ENCODE measurements at places on chromosomes 6 and 20.

GRCh38 chr6:6643398-6643797 lies 54.9 kb downstream of the LY86 start:
- no peak for DNase-seq

- DNase-seq = no peak
These were observed 7.3 kb upstream of the GPR63 start for GRCh38 chr6:96844530-96844929.

DNA sequence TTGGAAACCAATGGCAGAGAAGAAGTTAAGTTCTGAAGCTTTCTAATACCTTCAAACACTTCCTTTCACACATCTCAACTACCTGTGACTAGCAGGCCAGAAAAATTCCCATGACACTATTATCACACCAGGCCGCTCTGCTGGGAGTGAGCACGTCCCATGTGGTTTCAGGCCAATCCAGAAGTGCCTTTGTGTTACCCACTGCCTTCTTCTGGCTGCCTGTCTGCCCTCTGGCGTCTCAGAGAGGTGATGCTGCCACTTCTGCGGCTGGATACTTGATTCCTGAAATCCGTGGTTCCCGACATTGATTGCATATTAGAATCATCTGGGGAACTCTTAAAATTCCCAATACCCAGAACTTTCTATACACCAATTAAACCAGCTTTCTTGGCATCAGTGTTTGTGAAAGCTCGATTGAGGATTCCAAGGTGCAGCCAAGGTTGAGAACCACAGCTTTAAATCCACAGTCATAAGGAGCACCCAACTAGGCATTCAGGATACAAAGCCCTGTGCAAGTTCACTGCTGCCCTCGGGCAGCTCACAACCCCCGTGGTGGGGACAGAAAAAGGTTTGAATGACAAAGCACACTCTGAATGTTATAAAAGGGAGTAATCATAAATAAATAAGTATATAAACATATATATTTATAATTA lies 65.6 kb downstream of the STMND1 start:
- DNase-seq = peak; percentile 61

DNA sequence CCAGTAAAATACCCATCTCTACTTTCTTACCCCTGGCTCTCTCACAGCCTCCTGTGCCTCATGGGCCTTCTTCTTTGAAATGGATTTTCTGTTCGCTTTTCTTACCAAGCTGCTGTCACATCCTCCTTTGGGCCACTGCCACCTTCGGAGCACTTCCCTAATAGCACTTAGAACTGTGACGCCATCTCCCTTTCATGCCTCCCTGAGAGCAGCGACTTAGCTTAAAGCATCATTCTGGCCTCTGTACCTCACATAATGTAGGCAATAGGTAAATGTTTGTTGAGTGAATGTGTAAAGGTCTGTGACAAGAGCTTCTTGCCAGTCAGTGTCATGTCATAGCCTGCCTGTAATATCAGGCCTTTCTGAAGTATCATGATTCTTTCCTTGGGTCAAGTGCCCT lies 78.8 kb downstream of the ADGRG6 start:
- DNase-seq = no peak

GRCh38 chr6:143596866-143597265 lies 80.9 kb upstream of the PHACTR2 start:
- no peak for DNase-seq

DNA sequence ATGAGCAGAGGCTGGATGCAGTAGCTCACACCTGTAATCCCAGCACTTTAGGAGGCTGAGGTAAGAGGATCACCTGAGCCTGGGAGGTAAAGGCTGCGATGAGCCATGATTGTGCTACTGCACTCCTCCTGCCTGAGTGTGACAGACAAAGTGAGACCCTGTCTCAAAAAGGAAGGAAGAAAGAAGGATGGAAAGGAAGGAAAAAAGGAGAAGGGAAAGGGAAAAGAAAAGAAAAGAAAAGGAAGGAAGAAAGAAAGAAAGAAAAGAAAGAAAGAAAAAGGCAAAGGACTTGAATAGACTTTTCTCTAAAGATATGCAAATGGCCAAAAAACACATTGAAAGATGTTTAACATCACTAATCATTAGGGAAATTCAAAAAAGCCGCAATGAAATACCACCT lies 215.3 kb upstream of the MYLIP start:
- no peak for DNase-seq

Data from mammary epithelial cell (primary cell).